ENCODE measurements at places on chromosomes 7 and 10. TPM values are rescaled to one million over a fixed set of nuclear protein-coding genes. Genes with fewer than 3 reads are reported as not detected.

The MYH16 gene
- not detected for total RNA-seq

The PTF1A gene
- not detected for total RNA-seq

GRCh38 chr7:117165656-117166055 is 157.2 kb downstream of the WNT2 start:
- DNase-seq = no peak

GRCh38 chr10:112409299-112409698 is 35.4 kb downstream of the ACSL5 start:
- DNase-seq = no peak

DNA sequence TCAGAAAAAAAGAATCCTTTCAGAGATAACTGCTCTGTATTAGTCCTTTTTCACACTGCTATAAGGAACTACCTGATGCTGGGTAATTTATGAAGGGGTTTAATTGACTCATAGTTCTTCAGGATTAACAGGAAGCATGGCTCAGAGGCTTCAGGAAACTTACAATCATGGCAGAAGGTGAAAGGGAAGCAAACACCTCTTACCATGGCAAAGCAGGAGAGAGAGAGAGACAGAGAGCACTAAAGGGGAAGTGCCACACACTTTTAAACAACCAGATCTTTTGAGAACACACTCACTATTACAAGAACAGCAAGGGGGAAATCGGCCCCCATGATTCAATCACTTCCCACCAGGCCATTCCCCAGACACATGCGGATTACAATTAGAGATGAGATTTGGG is 114.2 kb downstream of the TES start:
- DNase-seq = no peak

The DNAH11 gene
- total RNA-seq = 0.63 TPM

The LYZL1 gene
- not detected for total RNA-seq

The ODAD2 gene
- total RNA-seq = 6.6 TPM

DNA sequence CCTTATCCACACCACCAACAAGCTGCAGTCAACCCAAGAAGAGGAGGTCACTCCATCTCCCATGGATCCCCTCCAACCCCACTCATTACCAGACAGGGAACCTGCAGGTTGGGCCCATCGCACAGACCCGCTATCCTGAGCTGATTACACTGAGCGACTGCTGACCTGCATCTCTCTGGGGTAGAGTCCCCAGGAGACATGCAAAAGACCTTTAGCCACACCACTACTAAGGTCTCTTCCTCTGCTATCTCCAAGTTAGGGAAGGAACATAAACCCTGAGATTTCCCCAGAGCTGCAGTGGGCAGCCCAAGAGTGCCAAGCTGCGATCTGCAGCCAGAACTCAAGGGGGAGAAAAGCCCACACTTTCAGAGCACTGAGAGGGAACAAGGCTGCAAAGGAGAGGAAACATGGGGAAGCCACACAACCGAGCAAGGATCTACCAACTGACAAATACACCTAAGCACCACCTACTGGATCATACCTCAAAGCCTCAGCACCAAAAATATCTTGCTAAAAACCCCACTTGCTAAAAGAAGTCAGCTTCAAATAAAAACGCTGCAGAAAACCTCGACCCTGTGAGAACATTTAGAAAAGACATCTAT is 298.2 kb downstream of the SORCS1 start:
- DNase-seq = no peak

The SYCE1 gene
- total RNA-seq = not detected
